Stimulated activated CD4-positive, alpha-beta T cell treated with anti-CD3 and anti-CD28 coated beads, Interleukin-1b, Interleukin-23, amount 100 ng/mL, for 1 hour (primary cell): ENCODE measurements at places on chromosomes 16 and 17.
A peak's percentile ranks its signal among the peaks of the same experiment; 100 is the strongest.

GRCh38 chr17:75908201-75908600 lies 3.5 kb upstream of the MRPL38 start:
- DNase-seq = no peak

- no peak for DNase-seq
These were observed 108.7 kb downstream of the TRIM37 start for GRCh38 chr17:58997756-58998553.

DNA sequence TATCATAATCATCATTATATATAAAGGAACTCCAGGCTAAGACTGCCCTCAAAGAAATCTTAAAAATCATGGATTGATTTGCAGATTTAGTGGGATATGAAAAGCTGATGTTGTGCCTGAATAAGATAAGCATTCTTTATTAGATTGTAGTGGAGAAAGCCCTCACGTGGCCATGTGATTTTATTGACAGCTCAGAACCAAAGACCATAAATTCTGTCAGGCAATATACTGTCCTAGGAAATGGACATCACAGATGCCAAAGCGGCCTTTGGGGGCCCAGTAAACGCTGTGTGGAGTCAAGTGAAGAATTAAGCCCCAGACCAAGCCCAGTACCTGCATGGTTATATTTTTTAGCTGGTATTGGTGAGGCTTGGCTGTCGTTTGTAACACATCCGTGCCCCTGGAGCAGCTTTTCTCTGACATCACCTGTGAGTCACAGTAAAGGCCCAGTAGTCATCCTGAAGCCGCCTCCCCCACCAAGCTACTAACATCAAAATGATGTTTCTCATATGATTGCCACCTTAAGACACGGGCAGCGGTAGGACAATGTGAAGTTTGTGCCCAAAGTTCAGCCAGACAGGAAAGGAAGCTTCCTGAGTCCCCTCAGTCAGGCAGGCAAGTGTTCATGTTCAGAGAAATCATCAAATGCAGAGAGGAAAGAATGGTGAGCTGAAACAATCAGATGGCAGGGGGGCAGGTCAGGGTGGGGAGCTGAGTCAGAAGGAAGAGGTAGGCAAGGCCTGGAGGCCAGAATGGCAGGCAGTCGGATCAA lies 209.4 kb downstream of the IRX3 start:
- no peak for DNase-seq

- DNase-seq = no peak
These were observed 1503.7 kb downstream of the CDH11 start for GRCh38 chr16:63617990-63618763.

GRCh38 chr16:9597967-9598730 lies 506.7 kb downstream of the HAPSTR1 start:
- DNase-seq = no peak

GRCh38 chr17:78823282-78824046 lies 17.1 kb downstream of the USP36 start:
- DNase-seq = no peak

DNA sequence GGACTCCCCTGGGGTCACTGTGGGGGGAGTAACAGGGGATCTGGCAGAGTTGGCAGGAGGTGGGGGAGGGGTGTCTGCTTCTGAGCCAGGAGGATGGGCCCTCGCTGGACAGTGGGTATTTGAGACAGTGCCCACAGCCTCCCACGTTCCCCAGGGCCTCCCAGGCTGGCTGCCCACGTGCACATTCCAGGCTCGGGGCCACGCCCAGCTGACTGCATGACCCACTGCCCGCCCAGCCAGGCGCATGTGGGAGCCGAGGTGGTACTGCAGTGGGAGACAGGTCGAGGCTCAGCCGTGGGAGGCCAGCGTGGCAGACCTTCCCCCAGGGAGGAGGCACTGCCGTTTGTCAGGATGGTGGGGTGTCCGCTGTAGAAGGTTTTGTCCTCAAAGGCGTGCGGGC lies 38.8 kb downstream of the BAHCC1 start:
- no peak for DNase-seq

DNA sequence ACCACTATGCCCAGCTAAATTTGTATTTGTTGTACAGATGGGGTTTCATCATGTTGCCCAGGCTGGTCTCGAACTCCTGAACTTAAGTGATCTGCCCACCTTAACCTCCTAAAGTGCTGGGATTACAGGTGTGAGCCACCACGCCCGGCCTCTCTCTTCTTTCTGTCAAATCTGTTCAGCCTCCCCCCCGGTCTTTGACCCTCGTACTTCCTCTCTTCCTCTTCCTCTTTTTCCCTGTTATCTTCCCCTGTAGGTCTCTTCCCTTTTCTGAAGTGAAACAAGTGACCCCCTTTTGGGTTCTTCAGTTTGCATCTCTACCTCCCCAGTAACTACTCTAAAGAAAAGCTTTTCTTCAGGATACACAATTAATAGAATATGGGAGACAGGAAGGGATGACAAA lies 31.7 kb upstream of the DHX40 start:
- no peak for DNase-seq

GRCh38 chr16:22770866-22771265 lies 43.1 kb upstream of the HS3ST2 start:
- DNase-seq = no peak

DNA sequence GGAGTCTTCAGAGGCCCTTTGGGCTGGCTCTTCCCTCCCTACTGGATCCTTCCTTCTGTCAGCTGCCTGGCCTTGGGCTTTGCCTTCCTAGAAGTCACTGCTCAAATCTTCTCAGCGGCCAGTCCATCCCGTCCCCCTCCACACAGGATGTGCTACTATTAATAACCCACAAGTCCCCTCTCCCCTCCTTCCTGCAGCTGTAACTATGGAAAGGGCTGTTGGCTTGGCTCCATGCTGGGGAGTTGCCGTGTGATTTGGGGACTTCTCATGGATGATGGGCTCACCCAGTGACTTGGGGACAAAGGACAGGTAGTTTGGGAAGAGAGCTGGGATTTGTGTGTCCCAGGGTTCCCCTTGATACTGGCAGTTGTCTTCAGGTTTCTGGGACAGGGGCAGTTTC lies 19.4 kb downstream of the TMEM94 start:
- DNase-seq = no peak

DNA sequence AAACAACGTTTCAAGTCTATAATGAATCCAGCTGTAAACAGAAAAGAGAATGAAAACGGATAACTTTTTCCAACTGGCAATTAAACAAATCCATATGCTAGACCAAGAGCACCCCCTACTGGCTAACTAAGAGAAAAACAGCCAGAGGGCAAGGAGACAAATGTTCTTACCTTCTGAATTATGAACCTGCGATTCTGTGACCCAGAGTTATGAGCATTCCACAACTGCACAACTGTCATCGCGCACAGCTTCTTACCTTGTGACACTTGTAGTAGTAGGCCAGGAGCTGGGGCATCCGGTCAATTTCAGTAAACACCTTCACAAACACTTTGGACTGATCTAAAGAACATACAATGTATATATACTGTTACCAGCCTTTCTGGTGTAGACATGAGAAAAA lies 18.6 kb downstream of the COG7 start:
- no peak for DNase-seq

DNA sequence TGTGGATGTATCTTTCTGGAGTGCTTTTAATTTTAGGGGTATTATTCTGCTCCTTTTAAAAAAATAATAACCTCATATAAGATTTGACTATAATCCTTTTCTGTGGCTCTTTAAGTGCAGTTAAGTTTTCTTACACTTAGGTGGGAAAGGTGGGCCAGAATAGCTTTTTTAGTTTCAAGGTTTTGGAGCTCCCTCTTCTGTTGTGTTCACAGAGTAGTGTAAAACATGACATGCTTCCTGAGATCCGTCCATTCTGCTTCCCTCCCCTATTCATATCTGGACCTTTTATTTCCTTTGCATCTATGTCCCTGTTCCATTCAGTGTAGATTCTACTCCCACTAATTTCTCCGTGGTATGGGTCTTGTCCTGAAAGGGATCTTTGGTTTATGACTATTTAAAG lies 12.8 kb downstream of the LRRC36 start:
- no peak for DNase-seq

DNA sequence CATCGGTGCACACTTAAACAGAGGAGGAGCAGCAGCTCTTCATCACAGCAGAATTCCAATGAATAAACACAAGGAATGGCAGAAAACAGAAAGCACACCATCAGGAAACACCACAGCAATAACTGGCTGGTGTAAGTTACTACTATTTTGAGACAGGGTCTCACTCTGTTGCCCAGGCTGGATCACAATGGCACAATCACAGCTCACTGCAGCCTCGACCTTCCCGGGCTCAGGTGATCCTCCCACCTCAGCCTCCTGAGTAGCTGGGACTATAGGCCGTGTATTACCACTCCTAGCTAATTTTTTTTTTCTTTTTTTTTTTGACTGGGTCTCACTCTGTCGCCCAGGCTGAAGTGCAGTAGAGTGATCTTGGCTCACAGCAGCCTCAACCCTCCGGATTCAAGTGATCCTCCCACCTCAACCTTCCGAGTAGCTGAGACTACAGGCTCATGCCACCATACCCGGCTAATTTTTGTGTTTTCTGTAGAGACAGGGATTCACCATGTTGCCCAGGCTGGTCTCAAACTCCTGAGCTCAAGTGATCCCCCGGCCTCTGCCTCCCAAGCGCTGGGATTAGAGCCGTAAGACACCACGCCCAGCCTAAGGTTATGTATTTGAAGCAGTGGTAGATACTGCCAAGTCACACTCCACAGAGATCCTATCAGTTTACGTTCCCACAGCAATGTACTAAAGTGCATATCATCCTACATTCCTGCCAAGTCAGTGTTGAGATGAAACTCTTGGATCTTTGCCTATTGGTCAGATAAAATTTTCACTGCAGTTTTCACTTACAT lies 20.7 kb downstream of the TRAP1 start:
- DNase-seq = no peak

DNA sequence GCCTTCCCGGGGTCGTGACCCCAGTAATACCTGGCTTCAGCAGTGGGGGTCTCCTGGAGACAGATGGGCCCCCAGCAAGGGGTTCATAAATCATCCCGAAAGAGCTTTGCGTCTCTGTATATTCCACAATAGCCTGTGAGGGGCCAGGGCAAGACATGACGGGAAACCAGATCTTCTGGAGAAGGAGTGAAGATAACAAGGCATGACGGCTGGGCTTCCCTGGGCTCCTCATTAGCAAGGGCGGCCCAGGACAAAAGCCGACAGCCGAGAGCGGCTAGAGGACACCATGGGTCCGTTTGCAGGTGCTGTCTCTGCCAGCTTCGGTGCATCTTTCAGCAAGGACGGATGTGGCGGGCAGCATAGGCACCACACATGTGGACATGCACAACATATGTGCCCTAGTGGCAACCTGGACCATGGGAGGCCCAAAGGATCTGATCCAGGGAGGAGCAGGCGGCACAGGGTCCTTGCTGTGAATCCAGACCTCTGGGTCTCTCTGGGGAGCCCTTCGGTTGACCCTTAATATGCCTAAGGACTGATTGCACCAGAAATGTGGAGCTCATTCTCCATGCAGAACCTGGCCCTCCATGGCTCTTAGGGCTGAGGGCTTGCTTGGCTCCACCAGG lies 136.9 kb upstream of the FOXF1 start:
- no peak for DNase-seq

DNA sequence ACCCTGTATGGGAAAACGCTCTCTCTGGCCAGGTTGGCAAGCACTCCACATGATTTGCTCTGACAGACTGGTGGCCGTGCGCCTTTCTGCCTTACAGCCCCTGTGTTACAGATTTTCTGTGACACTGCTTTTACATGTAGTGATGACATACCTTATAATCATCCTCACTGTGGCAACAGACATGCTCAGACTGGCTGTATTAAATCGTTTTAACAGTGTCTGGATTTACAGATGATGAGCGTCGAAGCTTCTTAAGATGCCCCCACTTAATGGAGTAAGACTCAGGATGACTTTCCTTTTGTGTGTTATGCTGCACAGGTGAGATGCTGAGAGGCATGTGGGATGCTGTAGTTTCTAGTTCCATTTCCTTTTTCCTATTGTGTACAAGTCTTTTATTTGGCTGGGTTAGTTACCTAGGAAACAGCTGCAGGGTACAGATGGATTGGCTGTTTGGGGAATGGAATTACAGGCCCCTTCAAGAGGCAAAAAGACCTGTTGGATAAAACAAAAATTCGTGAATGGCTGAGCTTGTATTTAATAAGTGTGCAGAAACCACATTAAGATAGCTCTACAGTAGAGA lies 20.9 kb upstream of the VWA3A start:
- no peak for DNase-seq

GRCh38 chr17:46192439-46193150 lies 634 bp downstream of the KANSL1 start:
- peak; percentile 10 for DNase-seq

GRCh38 chr17:62321451-62321850 lies 58.9 kb upstream of the EFCAB3 start:
- DNase-seq = no peak

- no peak for DNase-seq
These were observed 154.8 kb downstream of the VPS53 start for GRCh38 chr17:559551-560431.

- no peak for DNase-seq
These were observed 348.3 kb downstream of the CPPED1 start for GRCh38 chr16:12455287-12455798.

DNA sequence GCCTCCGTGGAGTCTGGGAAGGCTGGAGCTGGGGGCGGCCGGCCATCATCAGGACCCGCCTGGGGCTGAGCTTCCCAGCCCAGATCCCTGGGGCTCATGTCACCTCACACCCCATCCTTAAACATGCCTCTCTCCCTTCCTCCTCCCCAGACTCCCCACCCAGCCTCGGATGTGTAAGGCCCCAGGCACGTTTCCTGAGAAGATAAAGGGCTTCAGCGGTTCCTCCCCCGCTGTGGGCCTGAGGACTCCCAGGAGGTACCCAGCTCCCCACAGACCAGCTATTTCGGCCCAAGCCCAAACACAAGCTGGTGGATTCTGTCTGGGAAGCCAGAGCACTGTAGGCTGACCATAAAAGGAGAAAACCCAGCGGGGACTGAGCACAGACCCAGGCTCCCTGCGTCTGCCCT lies 49.2 kb downstream of the MYH11 start:
- DNase-seq = no peak

DNA sequence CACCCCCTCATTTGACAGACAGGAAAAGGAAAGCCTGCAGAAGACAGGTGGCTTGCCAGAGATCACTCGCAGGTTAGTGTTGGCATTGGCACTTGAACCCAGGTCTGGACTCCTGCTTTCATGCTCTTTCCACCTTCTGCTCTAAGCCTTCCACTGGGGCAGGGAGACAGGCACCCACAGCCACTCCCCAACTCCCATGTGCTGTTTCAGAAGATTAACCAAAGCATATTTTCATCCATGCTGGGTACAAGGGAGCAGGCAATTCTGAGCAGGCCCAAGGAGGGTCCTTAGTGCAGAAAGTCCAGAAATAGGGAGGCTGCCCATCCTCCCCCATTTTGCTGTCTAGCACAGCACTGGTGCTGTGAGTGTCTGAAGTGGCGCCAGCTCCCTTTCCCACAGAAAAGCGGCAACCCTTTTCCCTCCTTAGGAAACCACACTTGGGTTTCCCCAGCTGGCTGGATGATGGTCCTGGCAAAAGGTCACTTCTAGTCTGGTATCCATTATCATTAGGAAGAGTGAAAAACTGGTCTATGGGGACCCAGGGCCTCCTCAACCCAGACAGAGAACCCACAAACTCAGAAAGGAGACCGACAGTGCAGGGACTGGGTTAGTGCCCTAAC lies 2.0 kb upstream of the CAVIN1 start:
- DNase-seq = no peak

- no peak for DNase-seq
These were observed 45.9 kb downstream of the TMEM114 start for GRCh38 chr16:8544406-8544805.
